GM10248 (cell line): ENCODE measurements at places on chromosomes 6 and 20.
A peak's percentile ranks its signal among the peaks of the same experiment; 100 is the strongest.

GRCh38 chr6:20599302-20600051 is 65.2 kb downstream of the CDKAL1 start:
- DNase-seq: no peak

DNA sequence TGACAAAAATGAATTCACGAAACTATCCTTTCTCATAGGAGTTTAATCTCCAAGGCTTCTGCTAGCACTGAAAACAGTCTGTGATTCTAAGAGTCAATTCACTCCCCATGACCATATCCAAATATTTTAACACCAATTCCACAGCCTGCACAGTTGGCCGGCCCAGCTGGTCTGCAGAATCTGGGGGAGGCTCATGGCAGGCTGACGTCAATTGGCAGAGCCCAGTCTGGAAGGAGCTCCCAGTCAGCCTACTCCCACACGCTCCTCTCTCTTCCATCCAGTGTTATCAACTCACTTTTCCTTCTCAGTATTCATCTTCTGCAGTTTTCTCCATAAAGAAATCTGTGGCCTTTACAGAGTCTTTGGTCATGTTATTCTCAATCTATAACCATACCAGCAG is 111.0 kb downstream of the TBXT start:
- DNase-seq: no peak

DNA sequence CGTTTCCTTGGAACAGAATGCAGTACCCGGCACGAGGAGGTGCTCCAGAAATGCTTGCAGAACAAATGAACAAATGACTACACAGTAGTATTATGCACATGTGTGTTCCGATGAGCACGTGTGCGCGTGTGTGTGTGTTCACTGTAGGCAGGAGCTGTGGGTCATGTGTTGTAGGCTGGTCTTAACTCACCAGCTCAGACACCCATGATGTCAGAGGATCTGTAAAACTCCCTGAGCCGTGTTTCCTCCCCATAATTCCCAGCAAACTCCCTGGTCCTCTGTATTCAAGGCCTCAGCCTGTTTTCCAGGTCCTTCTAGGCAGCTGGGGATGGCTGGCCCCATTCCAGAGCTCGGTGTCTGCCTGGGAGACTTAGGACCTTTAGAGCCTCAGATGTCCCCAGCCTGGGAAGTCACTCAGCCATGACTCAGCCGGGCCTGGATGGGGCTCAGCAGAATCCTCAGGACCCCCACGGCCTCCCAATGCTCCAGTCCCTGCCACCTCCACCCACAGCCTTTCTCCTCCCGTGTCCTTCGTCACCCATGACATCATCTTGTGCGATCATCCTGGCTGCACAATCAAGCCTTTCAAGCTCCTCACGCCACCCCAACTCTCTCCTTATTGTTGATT is 475.0 kb upstream of the SULF2 start:
- no peak for DNase-seq

GRCh38 chr20:41161886-41162285 is 24.5 kb downstream of the PLCG1 start:
- DNase-seq: no peak

- no peak for DNase-seq
Measured at GRCh38 chr6:45509426-45509825, 131.7 kb upstream of the SUPT3H start.

DNA sequence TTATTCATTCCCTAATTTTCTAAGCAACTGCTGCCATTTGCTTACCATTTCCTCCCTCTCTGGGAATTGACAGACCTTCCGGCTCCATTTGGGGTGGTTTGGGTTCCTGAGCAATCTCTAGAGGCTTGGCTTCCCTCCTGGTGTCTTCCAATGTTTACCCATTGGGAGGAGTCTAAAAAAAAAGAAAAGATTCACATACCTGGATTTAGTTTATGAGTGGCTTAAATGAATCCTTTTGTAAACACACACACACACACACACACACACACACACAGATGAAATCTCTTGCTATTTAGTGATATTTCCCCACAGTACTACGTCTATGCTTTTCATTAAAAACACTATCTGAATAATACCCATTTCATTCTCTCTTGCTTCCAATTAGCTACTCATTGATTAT is 48.3 kb upstream of the TRAF3IP2 start:
- DNase-seq: no peak

DNA sequence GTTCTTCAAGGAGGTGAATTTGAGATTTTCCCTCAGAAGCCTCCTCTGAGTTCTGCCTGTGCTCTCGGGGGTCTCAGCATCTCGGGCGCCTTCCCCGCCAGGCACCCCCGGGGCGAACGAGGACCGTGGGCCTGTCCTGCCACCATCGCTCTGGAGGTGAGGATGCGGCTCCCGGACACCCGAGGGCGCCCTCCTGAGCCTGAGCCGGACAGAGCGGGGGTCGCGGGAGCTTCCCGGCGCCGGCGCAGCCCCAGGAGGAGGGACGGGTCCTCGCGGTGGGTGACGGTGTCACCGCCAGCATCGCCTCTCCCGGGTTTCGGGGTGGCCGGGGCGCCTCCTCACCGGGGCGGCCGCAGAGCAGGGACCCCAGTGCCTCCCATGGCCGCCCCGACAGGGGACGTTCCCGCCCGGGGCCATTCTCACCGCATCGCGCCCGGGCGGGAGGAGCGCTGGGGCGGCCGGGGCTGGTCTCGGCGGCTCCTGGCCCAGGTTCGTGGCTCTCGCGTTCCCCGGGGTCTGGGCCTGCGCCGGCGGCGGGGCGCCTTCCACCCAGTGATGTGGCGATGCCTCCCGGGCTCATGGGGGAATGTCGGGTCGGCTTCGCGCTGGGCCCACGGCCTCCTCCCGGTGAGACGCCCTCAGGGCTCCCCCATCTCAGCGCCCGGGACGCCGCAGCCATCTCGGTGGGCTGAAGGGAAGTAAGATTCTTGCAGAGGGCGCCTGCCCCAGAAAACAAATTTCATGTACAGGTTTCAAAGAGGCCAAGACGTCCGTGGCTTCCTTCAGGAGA is 210.5 kb downstream of the ERMARD start:
- no peak for DNase-seq

DNA sequence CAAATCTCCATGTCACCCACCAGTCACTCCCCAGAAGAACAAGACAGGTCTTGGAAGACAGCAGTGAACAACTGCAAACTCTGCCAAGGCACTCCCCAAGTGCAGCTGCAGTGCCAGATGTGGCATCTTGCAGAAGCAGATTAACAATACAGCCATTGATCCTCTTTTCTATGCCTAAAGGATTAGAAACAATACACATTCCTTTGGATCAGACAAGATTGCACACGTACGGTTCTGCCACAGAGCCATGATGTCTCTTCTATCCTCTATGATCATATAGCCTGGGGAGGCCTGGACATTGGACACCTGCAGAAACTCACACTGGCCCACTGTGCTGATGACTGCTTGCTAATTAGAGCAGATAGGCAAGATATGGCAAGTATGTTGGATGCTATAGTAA is 155.9 kb downstream of the MYLK4 start:
- DNase-seq: no peak

DNA sequence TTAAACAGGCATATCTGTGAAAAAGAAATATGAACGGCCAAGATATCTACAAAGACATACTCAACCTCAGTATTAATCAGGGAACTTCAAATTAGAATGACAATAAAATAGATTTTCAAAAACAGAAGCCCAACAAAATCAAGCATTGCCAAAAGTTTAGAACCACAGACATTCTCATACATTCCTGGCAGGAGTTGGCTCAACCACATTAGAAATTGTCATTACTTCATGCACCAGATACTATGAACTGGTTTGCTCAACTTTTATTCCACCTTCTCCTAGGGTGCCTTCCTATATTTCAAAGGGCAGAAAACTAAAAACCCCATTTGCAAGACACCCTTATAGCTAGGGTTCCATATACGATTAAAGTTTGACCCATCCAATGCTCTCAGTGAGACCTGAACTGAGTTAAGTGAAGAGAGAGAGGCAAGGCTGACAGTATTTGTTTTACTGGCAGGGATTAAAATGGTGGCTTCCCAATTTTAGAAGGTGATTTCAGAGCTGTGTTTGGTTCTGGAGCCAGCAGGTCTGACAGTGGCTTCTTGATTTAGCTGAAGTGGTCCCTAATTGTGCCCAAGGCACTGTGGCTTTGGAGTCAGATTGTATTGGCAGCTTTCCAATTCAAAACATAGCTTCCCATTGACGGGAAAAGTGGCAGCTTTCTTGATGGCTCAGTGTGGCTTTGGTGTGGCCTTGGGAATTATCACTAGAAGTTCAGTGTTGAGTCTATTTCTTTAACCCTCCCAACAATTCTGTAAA is 77.1 kb upstream of the CDYL start:
- no peak for DNase-seq

GRCh38 chr6:41404182-41404845 is 68.9 kb downstream of the NCR2 start:
- DNase-seq: no peak

DNA sequence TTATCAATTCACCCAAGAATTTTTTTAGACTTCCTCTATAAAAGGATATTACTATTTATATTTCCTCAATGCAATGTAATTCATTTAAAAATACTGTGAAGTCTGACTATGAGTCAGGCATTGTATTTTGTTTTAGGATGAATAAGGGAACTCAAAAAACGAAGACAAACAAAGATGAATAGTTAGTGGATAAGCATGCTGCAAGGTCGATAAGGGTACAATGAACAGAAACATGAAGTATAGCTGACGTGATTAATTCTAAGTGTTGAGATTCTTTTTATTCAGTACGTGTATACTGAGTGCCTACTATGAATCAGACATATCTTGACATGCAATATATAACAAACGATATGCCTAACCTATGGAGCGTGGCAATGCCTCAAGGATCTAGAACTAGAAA is 105.4 kb downstream of the PDE10A start:
- DNase-seq: no peak

GRCh38 chr20:38888059-38888831 is 38.0 kb upstream of the FAM83D start:
- DNase-seq: no peak

DNA sequence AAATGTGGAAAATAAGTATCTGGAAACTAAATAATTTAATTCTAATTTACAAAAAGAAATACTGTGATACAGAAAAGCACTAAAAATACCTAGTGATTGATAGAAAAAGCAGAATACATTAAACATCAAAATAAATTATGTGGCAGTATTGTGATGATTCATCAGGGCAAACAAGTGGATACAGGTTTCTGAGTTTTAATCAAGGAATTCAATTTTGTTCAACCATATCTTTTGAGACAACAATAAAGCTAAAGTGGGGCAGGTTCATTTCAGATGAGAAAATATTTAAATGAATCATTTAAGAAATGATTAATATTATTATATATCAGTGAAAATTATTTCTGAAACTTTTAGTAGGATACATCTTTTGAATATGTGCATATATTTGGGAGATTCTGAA is 49.8 kb downstream of the GRIK2 start:
- DNase-seq: no peak

GRCh38 chr6:11714116-11714797 is 64.3 kb downstream of the ADTRP start:
- peak; percentile 42 for DNase-seq

DNA sequence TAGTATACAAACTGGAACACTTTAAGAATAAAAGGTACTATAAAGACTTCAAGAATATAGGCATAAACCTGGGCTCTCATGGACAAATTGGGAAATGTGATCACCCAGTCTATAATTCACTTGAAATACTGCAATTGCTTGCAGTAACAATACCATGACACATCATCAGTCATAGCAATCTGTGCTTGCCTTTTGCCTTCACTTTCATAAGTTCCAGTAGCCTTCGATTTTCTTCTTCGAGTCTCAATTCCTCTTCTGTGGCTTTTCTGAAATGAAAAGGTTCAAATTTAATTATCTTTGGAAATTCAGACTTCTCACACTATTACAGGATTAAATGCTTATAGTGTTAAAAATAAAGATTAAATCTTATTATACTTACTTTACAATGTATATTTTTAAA is 96.3 kb upstream of the ZBTB24 start:
- peak; percentile 28 for DNase-seq

DNA sequence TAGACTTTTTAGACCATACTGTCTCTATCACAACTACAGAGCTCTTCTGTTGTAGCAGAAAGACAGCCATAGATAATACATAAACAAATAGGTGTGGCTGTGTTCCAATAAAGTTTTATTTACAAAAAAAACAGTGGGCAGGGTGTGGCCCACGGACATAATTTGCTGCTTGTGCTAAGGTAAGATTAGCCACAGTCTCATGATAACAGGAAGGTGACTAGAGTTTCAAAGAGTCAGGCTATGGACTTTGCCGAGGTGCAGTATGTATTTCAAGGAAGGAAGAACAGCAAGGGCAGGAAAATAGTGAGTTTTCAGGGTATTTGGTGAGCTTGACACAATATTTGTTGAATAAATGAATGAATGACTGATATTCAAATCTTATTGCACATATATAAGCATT is 20.2 kb downstream of the SOBP start:
- DNase-seq: no peak
